ENCODE measurements at places on chromosomes 7 and 10.

- DNase-seq: no peak
These were observed 1.4 kb downstream of the ETV1 start for GRCh38 chr7:13988065-13988464.

DNA sequence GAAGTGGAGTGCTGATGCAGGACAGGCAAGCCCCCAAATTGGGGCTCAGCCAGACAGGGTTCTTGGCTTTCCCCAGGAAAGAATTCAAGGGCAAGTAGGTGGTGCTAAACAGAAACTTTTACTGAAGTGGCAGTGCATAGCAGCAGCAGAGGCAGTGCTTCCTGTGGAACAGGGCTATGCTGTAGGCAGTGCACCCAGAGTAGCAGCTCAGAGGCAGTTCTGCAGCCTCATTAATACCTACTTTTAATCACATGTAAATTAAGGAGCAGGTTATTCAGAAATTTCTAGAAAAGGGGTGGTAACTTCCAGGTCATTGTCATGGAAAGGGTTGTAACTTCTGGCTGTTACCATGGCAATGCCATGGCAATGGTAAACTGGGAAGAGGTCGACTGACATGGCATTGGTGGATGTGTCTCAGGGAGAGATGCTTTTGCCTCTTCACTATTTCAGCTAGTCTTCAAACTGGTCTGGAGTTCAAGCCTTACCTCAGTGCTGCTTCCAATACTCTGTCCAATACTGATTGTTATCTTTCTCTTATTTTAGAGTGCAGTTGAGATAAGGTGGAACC is 29.2 kb downstream of the PRSS58 start:
- no peak for DNase-seq

GRCh38 chr7:27159266-27160144 is 3.0 kb upstream of the HOXA7 start:
- no peak for DNase-seq

- DNase-seq: no peak
These were observed 32.1 kb downstream of the VSTM4 start for GRCh38 chr10:49083261-49083660.

DNA sequence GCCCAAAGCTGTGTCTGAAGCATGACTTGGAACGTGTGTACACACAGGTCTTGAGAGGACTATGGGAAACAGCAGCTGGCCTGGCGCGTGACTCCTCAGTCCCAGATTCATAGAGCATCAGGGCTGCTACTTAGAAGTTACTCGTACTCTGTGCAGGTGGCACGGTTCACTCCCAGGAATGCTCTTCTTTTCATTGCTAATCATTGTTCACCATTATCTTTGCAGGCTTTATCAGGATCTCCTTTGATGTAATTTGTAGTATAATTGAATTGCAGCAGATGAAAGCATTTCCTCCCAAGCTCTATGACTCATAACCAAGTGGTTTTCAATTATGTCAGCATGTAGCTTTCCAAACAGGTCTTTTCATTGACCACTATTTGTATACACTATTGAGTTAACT is 938.9 kb downstream of the NRG3 start:
- DNase-seq: no peak

DNA sequence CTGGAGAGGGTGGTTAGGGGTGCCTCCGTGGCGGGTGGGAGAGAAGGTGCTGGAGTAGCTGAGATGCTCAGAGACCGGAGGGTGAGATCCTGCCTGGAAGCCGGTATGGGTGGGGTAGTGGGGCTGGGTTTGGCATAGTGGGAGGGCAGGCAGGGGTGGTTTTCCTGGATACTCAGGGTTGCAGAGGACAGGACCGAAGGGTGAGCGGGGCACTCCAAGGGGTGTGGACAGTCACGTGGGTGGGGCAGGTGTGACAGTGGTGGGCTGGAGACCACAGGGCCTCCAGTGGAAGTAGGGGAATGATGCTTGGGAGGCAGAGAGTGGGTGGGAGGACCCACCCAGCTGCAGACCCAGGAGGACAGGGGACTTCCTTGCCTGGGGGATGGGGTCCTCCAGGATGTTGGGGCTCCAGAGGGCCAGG is 1.9 kb downstream of the SCART1 start:
- DNase-seq: no peak

DNA sequence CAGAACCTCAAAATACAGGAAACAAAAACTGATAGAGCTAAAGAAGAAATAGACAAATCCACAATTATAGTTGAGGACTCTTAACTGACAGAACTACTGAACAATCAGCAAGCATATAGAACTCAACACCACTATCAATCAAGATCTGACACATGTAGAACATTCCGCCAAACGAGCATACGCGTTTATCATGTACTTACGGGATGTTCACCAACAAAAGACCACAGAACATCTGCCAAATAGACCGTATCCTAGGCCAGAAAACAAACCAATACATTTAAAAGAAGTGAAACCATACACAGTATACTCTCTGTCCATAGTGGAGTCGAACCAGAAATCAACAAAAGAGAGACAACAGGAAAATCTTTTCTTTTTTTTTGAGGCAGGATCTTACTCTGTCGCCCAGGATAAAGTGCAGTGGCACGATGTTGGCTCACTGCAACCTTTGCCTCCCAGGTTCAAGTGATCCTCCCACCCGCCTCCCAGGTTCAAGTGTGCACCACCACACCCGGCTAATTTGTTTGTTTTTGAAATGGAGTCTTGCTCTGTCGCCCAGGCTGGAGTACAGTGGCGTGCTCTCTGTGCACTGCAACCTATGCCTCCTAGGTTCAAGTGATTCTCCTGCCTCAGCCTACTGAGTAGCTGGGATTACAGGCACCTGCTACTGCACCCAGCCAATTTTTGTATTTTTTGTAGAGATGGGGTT is 5.1 kb downstream of the GNA12 start:
- DNase-seq: no peak

GRCh38 chr7:120550494-120551048 is 277.6 kb downstream of the KCND2 start:
- DNase-seq: no peak

GRCh38 chr7:32479574-32480200 is 10.5 kb downstream of the LSM5 start:
- DNase-seq: no peak

DNA sequence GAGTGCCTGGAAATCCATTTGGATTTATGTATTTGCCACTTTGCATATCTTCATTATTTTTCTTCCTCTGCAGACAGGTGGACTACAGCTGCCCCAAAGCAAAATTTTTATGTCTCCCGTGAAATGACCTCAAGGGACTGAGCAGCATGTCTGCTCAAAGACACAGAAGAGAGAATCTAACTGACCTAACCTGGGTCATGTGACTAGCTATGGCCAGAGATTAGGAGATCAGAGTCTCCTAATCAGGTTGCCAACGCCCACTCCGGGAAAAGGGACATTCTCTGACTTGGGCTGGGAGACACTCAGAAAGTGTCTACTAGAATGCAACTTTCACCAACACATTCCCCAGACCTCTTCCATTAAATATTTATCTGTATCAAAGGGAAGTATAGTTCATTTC is 2.5 kb upstream of the BAMBI start:
- no peak for DNase-seq

- no peak for DNase-seq
These were observed 132.2 kb downstream of the CD36 start for GRCh38 chr7:80770675-80771081.

DNA sequence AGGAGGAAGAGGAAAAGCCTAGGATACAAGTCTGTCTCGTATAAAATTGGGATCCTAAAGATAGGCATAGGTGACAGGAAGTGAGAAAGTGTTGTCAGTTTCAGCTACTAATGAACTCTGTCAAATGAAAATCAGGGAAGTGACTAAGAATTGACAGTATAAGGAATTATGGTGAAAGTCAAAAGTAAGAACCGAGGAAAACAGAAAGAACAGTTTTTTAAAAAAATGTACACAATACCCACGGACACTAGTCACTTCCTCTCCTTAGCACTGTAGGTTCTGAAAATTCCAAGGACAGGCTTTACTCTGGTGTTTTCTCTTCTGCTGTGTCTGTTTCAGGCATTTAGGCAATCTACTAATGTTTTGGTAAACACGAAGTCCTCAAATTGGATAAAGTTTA is 42.3 kb downstream of the ATAD1 start:
- no peak for DNase-seq

GRCh38 chr7:6261699-6262098 is 10.7 kb downstream of the CYTH3 start:
- no peak for DNase-seq

- no peak for DNase-seq
These were observed at the start of gene ABCA13 for GRCh38 chr7:48171202-48171601. Gene ABCA13, plus strand, starts transcription at chr7:48171458. Its CDS starts 26 bp downstream, at chr7:48171484.

DNA sequence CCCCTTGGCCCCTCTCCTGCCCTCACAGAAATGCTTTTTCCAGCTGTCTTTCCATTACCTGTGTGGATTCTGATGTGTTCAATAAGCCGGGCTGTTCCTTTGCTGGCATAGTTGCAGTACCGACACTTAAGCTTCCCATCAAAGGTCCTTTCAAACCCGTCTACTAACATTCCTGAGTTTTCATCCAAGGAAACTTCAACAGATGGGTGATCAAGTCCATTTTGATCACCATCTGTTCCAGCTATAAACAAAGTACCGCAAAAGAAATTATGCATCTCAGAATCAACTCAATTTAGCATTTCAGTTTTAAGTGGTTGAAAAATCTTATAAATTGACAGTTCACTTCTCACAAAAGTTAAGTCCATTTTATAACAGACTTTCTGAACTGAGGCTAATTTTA is 12.7 kb downstream of the IKZF5 start:
- no peak for DNase-seq

DNA sequence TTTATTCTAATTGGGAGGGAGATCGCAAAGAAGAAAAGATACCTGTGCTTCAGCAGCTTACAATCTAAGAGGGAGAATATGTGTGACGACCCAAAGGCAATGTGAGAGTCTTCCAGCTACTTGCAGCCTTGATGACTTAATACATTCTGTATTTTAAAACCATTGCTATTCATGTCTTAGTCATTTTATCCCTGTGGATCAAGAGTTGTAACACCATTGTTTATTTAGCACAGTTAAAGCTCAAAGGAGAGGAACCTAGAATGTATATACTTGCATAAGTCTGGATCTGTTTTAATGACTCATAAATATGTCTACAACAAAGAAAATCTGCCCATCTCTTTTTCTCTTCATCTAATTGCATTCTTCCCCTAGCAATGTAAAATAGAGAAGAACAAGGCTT is 117.9 kb upstream of the DLX6 start:
- DNase-seq: no peak

DNA sequence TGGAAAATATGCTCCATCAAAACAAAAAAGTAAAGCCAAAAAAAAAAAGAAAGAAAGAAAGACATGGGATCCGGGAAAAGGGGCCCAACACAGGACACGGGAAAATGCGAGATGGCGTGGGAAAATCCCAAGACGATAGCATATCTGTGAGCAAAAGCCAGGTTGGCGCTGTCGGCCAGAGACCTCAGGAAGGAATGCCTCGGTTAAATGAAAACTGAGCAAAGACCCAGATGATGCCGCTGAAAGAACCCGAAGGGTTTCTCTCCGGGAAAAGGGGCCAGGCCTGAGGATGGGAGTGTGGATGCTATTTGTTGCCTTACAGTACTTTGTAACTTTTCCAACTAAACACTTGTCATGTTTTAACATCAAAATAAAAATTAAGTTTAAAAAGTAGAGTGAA is 49.5 kb upstream of the PPP2R2D start:
- DNase-seq: no peak

Measured in stimulated activated CD8-positive, alpha-beta memory T cell treated with anti-CD3 and anti-CD28 coated beads, Interleukin-2, amount 100 ng/mL, for 48 hours (primary cell).